Left lung (tissue), 14 donors: ENCODE measurements at places on chromosomes 2 and 18.
A peak's percentile ranks its signal among the peaks of the same experiment; 100 is the strongest.

DNA sequence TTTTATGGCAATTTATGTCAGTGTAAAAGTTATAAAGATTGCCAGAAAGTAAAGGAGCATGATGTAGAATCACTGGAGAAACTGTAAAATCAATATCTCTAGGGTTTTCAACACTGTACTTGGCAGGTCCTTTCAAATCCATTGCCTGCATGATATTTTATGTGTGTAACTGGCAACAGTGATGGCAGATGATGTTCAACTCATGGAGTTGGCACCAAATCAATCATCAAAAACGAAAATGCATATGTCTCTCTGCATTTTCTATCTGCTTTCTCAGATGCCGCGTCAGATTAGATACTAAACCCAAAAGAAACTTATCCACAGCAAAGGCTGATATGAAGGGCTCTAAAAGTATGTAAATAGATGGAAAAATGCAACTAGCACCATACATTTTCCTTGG lies 1395.5 kb upstream of the PIK3C3 start:
- H3K36me3 ChIP-seq = no peaks in the 10 kb centered on the region
- DNase-seq = no peak
- no peaks in the 10 kb centered on the region for H3K27me3 ChIP-seq
- H3K27ac ChIP-seq = no peak overlapping the region
- no peaks in the 10 kb centered on the region for H3K4me1 ChIP-seq

- H3K4me1 ChIP-seq = no peaks in the 10 kb centered on the region
- no peak overlapping the region for H3K27ac ChIP-seq
- no peak for DNase-seq
- no peaks in the 10 kb centered on the region for H3K27me3 ChIP-seq
- no peaks in the 10 kb centered on the region for H3K36me3 ChIP-seq
- no peak overlapping the region for H3K4me3 ChIP-seq
Observed at GRCh38 chr2:8426550-8426949, 255.3 kb upstream of the ID2 start.

DNA sequence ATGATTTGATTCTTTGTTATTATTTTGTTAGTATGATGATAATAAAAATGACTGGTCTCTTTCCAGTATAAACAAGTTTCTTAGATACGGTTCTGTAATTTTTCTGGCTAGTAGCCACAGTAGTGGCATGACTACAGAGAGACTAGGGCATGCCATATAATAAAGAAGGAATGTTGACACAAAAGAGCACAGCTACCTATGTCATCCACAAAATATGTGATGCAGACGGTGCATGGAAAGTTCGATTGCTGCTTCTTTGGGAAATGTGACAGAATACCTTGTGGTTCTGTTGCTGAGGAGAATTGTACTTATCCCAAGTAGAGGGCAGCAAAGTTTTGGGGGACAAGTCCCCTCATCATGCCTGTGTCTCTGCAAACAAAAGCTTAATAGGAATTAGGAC lies 26.1 kb upstream of the SETBP1 start:
- H3K4me3 ChIP-seq = no peak overlapping the region
- no peaks in the 10 kb centered on the region for H3K4me1 ChIP-seq
- no peak overlapping the region for H3K27ac ChIP-seq

DNA sequence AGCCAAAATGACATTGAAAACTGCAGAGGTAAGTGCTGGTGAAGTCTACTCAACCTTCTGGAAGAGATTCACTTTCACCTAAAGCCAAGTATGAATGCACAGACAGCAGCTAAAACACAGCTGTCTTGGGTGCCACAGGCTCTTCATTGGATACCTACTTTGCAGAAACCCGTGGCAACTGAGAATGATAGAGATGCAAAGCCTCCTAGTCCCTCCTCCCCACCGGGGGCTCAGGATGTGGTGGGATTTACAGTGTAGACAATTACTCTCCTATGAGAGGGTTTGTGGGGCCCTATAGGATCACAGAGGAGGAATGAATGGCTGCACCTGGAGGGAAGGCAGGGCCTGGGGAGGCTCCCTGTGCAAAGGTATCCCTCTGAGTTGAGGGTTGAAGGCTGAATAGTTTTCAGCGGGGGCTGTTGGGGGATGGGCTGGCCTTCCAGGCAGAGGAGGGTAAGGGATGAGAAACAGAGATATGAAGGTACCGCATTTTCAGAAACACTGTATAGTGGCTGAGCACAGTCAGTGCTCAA lies 131.6 kb downstream of the RNF144A start:
- DNase-seq = no peak
- no peaks in the 10 kb centered on the region for H3K4me1 ChIP-seq
- no peak overlapping the region for H3K27ac ChIP-seq
- no peaks in the 10 kb centered on the region for H3K27me3 ChIP-seq

DNA sequence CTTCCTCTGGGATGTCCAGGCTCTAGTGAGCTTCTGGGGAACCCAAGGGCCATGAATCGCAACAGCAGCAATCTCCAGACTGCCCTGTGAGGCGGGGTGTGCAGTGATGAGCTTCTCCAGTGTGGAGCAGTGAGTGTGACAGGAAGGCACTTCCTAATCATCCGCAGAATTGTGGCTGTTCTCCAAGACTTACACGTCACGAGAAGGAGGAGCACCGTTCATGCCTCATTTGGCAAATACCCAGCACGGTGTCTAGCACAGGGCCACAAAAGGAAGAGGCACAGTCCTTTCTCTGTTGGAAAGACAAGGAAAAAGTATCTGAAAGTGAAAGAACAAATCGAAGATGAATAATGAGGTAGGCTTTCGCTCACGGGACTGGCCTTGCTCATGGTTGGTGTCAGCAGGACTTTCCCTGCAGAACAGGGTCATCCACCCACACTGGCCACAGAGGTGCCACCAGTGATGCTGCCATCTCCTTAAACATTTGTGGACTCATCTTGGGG lies 125.1 kb upstream of the HAAO start:
- no peak for DNase-seq
- peaks cover 3% of the 10 kb centered on the region for H3K27me3 ChIP-seq
- no peaks in the 10 kb centered on the region for H3K36me3 ChIP-seq
- H3K4me1 ChIP-seq = peaks cover 7% of the 10 kb centered on the region
- no peak overlapping the region for H3K4me3 ChIP-seq

DNA sequence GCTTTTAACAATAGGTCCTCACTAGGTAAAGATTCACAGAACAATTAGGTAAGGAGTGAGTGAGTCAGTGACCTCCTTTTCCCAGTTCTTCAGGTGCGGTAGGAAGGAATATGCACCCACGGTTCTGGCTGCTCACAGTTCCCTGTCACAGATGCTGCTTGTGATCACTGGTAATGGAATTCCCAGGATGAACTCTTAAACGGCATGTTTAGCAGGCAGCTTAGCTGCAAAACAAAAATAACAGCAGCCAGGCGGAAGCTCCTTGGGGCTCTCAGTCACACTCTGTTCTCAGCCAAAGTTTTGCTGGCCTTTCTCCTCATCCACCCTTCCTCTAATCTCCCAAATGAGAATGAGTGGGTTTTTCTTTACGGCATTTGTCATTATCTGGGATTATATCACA lies 274.5 kb downstream of the MYT1L start:
- no peak overlapping the region for H3K4me3 ChIP-seq
- H3K36me3 ChIP-seq = no peaks in the 10 kb centered on the region
- H3K27ac ChIP-seq = peak overlapping the region; percentile 69
- no peaks in the 10 kb centered on the region for H3K27me3 ChIP-seq
- no peak for DNase-seq
- no peaks in the 10 kb centered on the region for H3K4me1 ChIP-seq
